NCI-H1417 treated with DMSO at 0.1 percent for 48 hours (cell line): ENCODE measurements at places on chromosomes 11 and 22.

DNA sequence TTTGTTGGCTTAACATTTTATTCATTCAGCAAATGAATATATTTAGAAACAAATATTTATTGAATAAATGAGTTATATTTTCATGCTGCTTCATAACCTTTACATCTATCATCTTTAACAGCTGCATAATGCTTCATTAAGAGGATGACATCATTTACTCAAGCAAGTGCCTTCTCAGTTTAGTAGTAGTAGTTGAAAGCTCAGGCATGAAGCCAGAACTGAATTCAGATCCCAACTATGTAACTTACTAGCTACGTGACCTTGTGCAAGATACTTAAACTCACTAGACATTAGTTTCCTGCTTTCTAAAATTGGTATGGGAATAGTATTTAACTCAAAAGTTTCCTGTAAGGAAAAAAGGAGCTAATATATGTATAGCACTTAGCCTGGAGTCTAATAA, 90.3 kb downstream of the TMPRSS5 start:
- DNase-seq = no peak

DNA sequence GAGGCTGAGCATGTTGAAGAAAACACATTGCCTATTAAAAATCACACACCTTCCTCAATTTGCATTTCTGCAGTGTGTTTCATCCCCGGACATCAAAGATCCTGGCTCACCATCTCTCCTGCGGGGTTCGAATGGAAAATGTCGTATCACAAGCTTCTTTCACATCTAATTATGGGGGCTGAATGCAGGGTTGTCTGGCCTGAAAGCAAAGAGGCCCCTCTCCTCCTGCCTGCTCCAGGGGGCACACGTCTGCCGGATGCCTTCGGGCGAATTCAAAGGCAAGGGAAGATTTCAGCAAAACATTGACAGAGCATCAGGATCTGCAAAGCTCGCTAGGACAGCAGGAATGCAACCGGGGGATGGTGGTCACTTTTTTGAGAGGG, 1447.7 kb downstream of the TBC1D22A start:
- no peak for DNase-seq

DNA sequence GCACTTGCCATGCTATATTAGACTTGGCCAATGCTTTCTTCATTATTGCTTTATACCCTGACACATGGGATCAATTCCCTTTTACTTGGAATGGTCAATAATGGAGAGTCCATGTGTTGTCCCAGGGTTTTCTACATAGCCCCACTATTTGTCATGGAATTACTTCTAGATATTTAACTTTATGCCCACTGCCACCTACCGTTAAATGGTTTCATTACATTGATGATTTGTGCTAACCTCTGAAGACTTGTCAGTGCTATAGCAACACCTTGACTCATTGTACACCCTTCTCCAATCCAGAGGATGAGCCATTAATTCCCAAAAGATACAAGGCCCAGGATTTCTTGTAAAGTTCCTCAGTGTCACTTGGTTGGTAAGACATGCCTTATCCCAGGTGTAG, 31.4 kb upstream of the SLC22A25 start:
- no peak for DNase-seq

- DNase-seq = no peak
These were observed 23.7 kb downstream of the INCENP start for GRCh38 chr11:62147545-62147944.

GRCh38 chr22:38981005-38981991, 849 bp upstream of the APOBEC3B start:
- DNase-seq = no peak

- no peak for DNase-seq
These were observed 1.8 kb downstream of the DCPS start for GRCh38 chr11:126305699-126306098.

DNA sequence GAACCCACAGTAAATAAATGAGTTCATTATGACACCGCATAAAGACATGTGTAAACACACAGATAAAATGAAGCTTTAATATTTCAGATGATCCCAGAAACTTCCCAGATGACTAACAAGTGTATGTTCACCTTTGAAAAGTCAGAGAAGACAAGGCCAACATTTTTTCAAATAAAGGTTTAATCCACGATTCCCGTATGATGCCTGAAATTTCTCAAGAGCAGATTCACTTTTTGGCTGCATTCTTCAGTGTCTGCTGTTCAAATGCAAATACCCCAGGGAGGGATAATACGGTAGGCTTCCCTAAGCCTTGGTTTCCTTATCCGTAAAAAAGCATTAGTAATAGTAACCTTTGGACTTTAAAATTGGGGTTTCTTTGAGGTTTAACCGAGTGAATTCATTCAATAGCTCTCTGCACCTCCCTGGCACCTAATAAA, 62.5 kb downstream of the SYTL2 start:
- DNase-seq = no peak

GRCh38 chr11:770642-771616, 6.4 kb downstream of the GATD1 start:
- DNase-seq = no peak

DNA sequence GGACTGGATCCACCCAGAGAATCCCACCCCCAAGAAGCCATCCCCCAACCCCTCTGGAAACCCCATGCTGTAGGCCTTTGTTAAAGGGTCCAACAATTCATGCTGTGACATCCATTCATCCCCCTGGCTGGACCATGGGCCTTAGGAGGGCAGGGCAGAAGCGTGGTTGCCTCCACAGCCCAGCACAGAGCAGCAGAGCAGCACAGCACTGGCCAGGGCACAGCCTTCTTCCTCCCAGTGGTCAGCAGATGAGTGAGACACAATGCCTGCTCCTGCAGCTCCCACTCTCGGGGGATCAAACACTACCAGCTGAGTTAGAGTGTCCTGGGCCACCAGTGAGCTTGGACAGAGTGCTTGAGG, 84.5 kb upstream of the LINC01488 start:
- no peak for DNase-seq

DNA sequence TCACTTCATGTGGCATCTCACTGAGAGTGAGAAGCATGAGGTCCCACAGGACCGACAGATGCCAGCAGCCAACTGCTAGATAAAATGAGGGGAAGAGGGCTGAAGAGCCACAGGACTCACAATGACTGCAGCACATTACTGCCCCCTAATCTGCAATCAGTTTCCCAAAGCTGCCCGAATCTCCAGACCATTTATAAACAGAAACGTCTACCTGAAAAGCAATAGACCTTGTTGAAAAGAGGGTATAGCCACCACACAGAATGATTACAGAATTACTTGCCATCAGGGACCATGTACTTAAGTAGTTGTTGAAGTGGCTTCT, 12.4 kb upstream of the TEF start:
- no peak for DNase-seq

- DNase-seq = no peak
These were observed 3.9 kb downstream of the GATD1 start for GRCh38 chr11:773425-773824.

- no peak for DNase-seq
These were observed 344.3 kb downstream of the AASDHPPT start for GRCh38 chr11:106421676-106422292.

GRCh38 chr11:133946051-133946450, 10.7 kb downstream of the IGSF9B start:
- DNase-seq = no peak
